ENCODE measurements at places on chromosomes 2 and 18.

GRCh38 chr2:31920962-31921361, 89.8 kb downstream of the MEMO1 start:
- peaks cover 52% of the 10 kb centered on the region for H3K36me3 ChIP-seq
- no peaks in the 10 kb centered on the region for H3K4me1 ChIP-seq
- H3K4me3 ChIP-seq: no peak overlapping the region
- no peaks in the 10 kb centered on the region for H3K27me3 ChIP-seq

- no peak overlapping the region for H3K27ac ChIP-seq
- peaks cover 19% of the 10 kb centered on the region for H3K27me3 ChIP-seq
Measured at GRCh38 chr2:758073-758820, 81.0 kb upstream of the TMEM18 start.

- H3K36me3 ChIP-seq: peaks cover 40% of the 10 kb centered on the region
- no peaks in the 10 kb centered on the region for H3K27me3 ChIP-seq
- H3K4me1 ChIP-seq: peaks cover 50% of the 10 kb centered on the region
- H3K4me3 ChIP-seq: no peak overlapping the region
- no peak overlapping the region for H3K27ac ChIP-seq
- DNase-seq: no peak
Measured at GRCh38 chr2:135945526-135945925, 39.9 kb downstream of the DARS1 start.

- peaks cover 1% of the 10 kb centered on the region for H3K27me3 ChIP-seq
- no peak overlapping the region for H3K4me3 ChIP-seq
- H3K36me3 ChIP-seq: no peaks in the 10 kb centered on the region
- no peak for DNase-seq
Measured at GRCh38 chr2:178263159-178263860, 69.0 kb downstream of the OSBPL6 start.

- DNase-seq: no peak
- H3K4me1 ChIP-seq: peaks cover 62% of the 10 kb centered on the region
Measured at GRCh38 chr18:77108001-77108692, 24.4 kb downstream of the MBP start.

Measured in naive thymus-derived CD8-positive, alpha-beta T cell (primary cell).